ENCODE measurements at places on chromosomes 13 and 19.

GRCh38 chr19:38678891-38679494 lies 31.5 kb downstream of the ACTN4 start:
- DNase-seq, result no peak

GRCh38 chr19:38725469-38726283 lies 18.6 kb downstream of the CAPN12 start:
- DNase-seq, result no peak

- DNase-seq, result no peak
Measured at GRCh38 chr19:13881692-13882418, 4.9 kb downstream of the NANOS3 start.

- no peak for DNase-seq
Measured at GRCh38 chr13:85997587-85997986, 198.4 kb upstream of the SLITRK6 start.

- DNase-seq, result no peak
Measured at GRCh38 chr13:40028446-40028845, 373.0 kb downstream of the COG6 start.
